ENCODE measurements at places on chromosomes 2 and 18.

DNA sequence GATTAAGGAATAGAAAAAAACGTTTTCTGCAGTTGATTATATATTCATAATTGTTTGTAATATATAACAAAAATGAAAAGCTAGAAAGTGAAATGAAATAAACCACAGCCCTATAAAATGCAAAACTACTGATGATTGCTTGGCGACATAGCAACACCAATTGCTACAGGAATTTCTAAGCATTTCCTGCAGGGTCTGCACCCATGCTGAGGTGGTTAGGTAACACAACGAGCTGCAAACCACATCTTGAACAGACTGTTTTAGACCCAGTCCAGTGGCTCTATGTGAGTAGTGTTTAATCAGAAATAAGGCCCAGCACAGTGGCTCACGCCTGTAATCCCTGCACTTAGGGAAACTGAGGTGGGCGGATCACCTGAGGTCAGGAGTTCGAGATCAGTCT, 17.2 kb upstream of the UGT1A9 start:
- DNase-seq: no peak

DNA sequence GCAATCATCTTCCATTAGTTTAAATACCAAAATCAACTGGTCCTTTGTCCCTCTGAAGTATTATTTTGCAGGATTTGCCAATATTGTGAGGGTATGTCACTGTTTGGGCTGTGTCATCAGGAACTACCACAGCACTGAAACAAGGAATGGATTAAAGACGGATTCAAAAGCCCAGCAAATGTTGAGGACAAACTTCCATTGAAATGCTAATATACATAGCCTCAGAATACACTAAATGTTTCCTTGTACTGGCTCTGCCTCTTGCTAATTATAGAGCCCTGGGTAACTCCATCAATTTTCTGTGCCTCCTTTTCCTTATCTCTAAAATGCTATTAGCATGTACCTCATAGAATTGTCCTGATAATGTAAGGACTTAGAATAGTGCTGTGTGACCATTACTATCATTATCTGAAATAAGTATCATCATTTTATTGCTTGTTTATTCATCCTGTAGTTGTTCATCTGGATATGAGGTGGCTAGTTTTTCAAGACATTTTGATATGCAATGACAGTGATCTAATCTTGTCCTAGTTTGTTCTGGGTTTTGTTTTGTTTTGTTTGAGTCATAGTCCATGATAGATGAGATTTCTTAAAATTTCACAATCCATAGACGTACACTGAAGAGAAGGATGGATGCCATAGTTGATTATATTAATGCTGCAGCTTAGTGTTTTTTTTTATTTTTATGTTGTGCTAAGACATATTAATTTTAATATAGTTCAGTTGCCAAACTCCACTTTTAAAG, 333.4 kb upstream of the KCNH7 start:
- no peak for DNase-seq

DNA sequence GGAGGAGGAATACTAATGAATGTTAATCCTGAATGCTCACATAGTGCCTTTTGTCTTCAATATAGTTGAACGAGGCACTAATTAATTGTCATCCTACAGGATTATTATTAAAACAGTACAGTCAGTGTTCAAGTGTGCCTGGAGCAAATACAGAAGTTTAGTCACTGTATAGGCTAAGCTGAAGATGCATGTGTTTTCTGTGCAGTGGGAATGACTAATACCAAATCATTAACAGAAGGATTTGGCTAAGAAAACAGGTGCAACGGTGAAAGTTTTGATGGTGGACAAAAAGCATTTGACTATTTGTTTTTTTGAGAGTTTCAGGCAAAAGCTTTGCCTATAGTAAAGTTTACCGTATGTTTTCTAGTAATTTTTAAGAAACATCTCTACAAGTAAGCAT, 62.8 kb downstream of the DCC start:
- DNase-seq: peak; percentile 31

DNA sequence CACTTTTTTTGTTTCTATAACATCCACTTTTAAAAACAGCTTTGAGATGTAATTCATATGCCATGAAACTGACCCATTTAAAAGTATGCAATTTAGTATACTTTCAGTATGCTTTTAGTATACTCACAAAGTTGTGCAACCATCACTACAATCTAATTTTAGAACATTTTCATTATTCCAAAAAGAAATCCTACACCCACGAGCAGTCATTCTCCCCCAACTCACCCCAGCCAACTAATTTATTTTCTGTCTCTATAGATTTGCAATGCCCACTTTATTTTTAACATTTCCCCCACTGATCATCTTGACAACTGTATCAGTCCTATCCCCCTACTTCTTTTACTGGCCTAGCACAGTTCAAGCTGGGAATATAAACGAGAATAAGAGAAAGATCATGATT, 39.1 kb downstream of the FAM98A start:
- no peak for DNase-seq

DNA sequence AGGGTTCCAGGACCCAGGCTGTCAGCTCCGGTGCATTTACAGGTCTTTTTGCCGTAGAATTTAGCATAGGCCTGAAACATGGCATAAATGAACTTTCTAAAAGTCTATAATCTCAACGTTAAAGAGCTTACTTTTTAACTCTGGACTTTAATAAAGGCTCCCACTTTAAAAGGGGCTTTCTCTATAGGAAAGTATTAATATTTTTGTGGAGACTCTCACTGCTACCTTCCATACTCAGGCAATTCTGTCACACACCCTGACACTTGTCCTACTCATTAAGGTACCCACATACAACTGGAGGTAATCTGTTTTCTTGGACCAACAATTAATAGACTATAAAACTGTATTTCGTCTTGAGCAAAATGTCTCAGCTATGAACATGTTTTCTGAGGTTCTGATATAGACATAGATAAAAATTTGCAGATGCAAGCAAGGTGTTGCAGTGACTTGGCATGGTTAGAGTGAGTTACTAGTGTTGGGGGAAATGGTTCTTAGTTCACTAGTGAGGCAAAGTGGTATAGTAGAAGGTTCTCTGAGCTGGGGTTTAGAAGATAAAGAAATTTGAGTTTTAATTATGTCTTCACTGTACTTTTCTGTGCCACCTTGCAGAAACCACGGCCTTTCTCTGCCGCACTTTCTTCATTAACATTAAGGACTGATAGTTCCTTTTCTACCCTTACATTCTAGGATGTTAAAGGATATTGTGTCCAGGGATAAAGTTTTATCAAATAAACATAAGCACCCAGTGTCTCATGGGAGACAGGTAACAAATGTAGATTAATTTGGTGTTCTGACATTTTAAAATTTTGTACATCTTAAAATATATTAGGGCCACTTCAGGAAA, 10.8 kb upstream of the NR4A2 start:
- no peak for DNase-seq

DNA sequence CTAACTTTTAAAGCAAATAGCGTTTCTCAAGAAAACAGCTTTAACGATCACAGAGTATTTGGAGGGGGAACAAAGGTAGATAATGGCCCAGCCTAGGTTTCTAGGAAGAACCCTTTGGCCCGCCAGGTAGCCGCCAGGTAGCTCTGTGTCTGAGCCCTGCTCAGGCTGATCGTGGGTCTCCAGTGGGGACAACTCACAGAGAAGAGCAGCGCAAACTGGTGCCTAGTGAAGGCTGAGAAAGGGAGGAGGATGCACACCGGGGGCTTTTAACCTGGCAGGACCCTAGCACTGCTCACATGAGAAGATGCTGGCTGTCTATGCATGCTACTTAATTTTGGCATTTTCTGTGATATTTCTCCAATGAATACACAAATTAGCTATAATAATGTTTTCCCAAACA, 5.8 kb downstream of the NGEF start:
- DNase-seq: no peak

- DNase-seq: no peak
Observed at GRCh38 chr2:239720361-239721360, 304.5 kb downstream of the NDUFA10 start.

- DNase-seq: peak; percentile 62
Observed at GRCh38 chr18:36386150-36386920, 88.8 kb downstream of the FHOD3 start.

Measured in HT1080 (cell line).